RPMI7951 (cell line): ENCODE measurements at places on chromosomes 5 and 9. TPM values are rescaled to one million over a fixed set of nuclear protein-coding genes. Genes with fewer than 3 reads are reported as not detected.

Gene CD72
- 0.10 and 0.12 TPM in 2 replicates for total RNA-seq

Gene DRD1
- total RNA-seq = not detected in 2 replicates

Gene OLFM1
- 0.12 and 0.29 TPM in 2 replicates for total RNA-seq

Gene SLC12A7
- total RNA-seq = 0.98 and 1.4 TPM in 2 replicates

Gene C1QTNF3
- 0.20 and 0.24 TPM in 2 replicates for total RNA-seq

Gene SAP30L
- total RNA-seq = 34.9 and 37.6 TPM in 2 replicates

Gene ZDHHC11B
- total RNA-seq = not detected in 2 replicates

Gene AGXT2
- not detected in 2 replicates for total RNA-seq

Gene DIPK1B
- not detected in 2 replicates for total RNA-seq

Gene KIAA1958
- 1.7 TPM in 2 replicates for total RNA-seq
